ENCODE measurements at places on chromosomes 12 and 14.

- DNase-seq: no peak
These were observed 215.3 kb downstream of the SEC23A start for GRCh38 chr14:38887696-38888095.

DNA sequence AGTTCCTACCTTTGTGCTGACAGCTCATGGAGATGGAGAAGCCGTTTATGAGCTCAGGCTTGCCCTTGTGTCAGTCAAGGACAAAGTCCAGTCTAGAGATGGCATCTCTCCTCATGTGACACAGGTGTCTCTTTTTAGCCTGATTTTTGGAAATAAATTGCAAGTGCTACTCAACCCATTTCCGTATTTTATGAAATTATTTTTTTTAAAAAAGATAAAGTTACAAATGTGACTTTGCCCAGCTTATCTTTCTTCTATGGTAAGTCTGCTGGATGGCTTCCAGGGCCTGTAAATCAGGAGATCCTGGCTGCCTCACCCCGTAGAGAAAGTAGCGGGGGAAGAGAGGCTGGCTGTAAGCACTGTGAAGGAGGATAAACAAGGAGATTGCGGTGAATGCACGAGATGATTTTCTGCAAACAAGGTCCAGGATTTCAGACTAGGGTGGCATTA lies 169.7 kb downstream of the MYRFL start:
- no peak for DNase-seq

DNA sequence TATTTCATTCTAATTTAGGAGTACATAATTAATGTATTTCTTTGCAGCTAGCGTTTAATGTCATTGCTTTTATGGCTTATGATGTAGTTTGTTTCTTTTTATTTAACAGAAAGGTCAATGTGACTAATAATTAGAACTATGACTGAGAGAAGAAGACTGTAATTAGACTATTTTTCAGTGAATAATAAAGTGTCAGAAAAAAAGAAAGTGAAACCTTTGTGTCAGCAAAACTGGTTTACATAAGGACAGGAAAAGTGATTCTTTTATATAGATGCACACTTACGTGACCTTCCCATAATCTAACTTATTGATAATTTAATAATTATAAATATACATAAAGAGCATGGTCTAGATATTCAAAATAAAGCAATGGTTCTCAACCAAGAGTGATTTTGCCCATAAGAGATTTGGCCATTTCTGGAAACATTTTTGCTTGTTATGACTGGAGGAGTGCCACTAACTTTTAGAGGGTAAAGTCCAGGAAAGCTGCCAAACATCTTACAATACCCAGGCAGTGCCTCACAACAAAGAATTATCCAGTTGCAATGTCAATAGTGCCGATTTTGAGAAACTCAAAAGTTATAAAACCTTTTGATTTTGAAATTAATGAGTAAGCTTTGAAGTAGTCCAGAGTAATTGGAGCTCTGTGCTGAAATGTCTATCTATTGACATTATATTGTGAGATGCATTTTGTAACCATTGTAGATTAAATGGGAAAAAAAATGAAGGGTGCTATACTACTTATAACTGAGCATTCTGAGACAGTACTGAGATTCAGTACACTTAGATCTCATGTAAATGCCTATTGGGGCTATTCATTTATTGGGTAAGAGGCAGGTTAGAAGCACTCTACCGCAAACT lies 227.1 kb downstream of the C12orf50 start:
- no peak for DNase-seq

- no peak for DNase-seq
These were observed 249.2 kb downstream of the TTC6 start for GRCh38 chr14:37844614-37845013.

DNA sequence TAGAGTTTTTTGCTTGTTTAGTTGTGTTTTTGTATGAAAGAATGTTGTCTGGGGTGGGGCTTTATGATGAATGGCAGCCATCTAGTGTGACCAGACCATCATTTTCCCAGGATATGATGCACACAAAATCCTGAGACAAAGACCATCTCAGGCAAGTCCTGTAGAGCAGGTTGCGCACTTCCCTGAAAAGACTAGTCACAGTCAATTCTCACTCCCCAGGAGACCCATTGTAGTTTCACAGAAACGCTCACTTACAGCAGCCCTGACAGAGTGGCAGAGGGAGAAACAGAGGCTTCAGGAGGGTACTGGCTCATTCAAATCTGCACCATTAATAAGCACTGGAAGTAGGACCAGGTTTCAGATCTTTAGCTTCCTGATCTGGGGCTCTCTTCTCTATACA lies 183.2 kb downstream of the TMEM117 start:
- DNase-seq: no peak

GRCh38 chr12:94209240-94209639 lies 60.9 kb downstream of the PLXNC1 start:
- DNase-seq: no peak

DNA sequence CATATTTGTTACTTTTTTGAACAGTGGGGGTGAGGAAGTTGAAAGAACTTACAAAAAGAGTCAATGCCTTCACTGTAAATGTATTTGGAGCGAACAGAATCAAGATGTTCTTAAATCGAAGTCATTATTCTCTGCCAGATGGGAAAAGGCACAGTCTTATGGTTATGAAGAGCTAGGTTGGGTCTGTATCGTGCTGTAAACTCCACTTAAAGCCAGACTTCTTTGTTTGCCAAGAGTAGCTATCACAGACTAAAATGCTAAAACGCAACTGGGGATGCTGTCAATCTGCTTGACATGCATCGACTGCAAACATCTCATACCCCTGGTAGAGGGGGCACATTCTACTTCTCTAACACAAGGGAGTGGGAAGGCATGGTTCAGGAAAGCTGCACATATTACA lies 160.4 kb downstream of the DACT1 start:
- no peak for DNase-seq

DNA sequence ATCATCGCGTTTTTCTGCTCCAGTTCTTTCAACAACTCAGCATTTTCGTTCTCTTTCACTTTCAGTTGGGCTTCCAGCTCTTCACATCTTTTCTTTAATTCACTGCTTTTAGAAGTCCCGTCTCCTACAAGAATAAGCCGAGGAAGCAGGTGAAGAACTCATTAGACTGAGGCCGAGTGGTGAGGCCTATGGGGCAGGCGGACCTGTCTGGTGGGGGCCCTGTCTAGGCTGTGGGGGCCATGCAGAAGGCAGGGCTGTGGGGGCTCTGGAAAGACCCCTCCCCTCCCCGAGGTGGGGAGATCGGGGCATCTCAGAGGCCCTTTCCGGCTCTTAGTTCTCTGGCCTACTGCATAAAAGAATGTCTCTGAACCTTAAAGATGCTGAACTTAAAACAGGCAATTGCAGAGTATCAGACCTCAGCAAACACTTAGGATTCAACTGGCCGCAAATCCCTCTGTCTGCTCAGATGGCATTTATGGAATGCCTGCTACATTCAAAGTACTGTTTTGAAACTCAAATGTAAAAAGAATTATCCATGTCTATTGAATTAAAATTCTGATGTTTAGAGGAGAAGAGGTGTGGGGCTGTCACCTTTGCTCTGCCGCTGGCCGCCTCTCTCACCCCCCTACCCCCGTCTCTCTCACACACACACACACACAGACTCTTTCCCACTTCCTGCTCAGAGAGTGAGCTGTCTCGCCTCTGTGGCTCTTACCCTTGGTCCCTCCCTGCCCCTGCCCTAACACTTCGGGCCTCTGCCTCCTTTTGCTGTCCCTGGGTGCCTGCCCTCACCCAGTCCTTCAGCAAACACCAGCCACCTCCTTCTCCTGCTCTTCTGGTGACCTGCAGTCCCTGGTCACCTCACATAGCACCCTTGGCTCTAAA lies 34.7 kb downstream of the CCDC92 start:
- DNase-seq: peak; percentile 19

GRCh38 chr14:23555533-23555881 lies 564 bp upstream of the THTPA start:
- no peak for DNase-seq

DNA sequence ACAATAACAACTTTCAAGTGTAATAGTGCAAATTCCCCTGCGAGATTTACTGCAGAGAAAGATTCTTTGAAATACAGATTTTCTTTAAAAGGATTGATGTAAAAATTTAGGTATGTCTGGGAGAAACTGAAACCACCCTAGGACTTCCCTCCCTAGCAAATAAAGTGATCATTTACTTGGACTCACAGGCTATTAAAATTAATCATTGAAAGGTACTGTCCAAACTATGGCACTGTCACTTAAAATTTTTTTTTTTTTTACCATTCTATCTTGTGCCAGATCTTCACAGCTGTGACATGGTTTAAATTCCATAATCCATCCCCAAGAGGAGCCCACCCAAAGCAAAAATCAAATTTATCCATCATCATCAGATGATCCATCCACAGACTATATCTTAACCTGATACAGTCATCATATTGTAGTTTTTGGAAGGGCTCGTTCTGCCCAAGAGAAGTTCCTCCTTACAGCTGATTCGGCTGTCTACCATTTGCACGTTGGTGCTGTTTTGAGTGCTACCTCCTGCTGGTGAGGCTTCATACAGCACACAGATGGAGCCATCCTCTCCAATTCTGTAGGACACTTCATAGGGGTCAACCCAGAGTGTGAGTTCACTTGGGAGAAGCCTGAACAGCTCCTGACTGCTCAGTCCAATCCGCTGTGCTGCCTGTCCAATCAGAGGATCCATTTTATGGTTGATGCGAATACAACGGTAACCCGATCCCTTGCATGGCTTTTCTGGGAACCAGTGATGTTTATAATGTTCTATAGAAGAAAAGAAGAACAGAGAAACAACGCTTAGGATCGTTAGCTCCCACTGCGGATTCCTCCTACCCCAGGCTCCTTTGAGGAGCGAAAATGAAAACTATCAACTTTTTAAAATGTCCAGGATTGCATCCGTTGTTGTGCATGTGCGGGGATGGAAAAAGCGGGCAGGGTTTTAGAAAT lies 1.7 kb downstream of the BTG1 start:
- peak; percentile 36 for DNase-seq

- no peak for DNase-seq
These were observed 133.1 kb downstream of the TMEM30B start for GRCh38 chr14:61147831-61148549.

Data from stimulated activated CD8-positive, alpha-beta memory T cell treated with anti-CD3 and anti-CD28 coated beads, Interleukin-4, amount 100 ng/mL, for 4 hours (primary cell).